Neural progenitor cell (in vitro differentiated cells): ENCODE measurements at places on chromosomes 2 and 18. TPM values are rescaled to one million over a fixed set of nuclear protein-coding genes. Genes with fewer than 3 reads are reported as not detected.

Gene CHRND
- total RNA-seq, result 0.19 TPM in 1 of 2 replicates, not detected in the other

Gene INO80D
- 8.1 and 11.3 TPM in 2 replicates for total RNA-seq

Gene TCF23
- total RNA-seq, result 0.03 TPM in 1 of 2 replicates, not detected in the other

Gene CYTIP
- 0.19 and 0.54 TPM in 2 replicates for total RNA-seq

DNA sequence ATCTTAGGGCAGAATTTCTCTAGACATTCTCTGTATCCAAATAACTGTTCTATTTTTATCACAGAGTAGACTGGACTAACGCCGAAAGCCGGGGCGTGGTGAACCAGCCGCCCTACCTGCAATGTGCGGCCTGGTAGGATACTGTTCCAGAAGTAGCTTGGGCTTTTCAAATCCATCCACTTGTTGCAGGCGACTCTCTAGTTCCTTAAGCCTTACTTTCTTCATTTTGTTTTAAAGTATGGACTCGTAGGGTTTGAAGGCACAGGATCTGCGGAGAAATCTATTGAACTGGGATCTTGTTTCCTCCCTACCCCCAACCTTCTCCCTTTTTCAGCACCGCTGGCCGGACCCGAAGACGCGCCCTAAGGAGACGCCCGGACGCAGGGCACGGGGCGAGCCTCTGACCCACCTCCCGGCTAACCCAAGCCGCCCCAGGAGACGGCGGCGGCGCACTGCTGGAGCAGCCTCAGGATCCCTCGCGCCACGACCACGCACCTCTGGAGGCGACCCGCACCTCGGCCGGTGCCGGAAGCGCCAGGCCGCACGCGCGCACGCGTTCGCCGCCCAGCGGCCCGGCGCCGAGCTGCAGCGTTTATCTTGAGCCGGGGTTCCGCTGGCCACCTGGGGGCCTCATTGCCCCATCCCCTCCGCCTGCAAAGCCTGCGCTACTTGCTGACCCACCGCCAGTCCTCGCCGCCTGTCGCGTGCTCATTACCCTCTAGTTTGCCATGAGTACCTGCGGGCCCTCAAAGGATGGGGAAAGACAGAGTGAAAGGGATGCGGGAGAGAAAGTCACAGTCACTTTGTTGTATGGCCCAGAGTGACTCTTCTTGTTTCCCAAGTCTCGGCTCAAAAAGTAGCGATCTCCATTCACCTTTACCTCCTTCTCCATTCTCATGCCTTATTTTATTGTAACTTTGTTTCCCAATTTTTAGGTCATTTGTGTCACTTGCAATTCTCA lies at the start of gene METTL5:
Gene METTL5, minus strand, starts transcription at position 533 of the 961 bp plus-strand sequence. Its CDS starts 308 bp downstream, at position 225.
- peak; percentile 93 for DNase-seq

- no peak for DNase-seq
Observed at GRCh38 chr2:218829868-218830451, 1.6 kb downstream of the PRKAG3 start.

DNA sequence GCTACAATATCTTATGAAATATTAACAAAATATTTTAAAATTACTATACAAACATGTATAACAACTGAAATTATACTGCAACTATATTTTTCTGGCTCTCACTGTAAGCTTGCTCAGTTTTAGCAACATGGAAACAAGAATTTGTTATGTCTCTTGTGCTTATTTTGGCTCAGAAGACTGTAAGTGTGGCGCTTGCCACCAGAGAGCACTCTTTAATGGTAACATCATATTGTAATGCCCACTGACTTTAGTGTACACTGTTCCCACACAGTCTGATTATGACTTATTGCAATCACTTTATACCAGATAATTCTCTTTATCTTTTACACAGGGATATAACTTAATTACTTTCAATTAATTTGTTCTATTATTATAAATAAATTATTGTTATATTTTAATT lies 1500.6 kb upstream of the TMEFF2 start:
- DNase-seq, result peak; percentile 31

DNA sequence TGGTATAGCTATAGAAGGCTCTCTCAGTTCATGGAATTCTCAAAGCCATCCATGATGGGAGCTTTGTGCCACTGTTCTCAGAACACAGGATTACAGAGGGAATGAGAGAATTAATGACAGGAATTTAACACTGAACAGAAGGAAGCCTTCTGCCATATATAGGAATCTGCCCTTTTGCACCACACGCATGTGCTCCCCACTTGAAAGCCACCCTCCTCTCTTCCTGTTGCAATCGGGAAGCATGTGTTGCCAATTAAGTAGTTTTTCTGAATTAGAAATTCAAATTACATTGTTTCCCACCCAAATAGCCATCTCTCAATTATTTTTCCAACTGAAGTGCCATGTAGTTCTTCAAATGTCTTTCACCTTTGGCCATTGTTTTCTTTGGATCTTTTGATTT lies 71.3 kb downstream of the C1D start:
- no peak for DNase-seq

DNA sequence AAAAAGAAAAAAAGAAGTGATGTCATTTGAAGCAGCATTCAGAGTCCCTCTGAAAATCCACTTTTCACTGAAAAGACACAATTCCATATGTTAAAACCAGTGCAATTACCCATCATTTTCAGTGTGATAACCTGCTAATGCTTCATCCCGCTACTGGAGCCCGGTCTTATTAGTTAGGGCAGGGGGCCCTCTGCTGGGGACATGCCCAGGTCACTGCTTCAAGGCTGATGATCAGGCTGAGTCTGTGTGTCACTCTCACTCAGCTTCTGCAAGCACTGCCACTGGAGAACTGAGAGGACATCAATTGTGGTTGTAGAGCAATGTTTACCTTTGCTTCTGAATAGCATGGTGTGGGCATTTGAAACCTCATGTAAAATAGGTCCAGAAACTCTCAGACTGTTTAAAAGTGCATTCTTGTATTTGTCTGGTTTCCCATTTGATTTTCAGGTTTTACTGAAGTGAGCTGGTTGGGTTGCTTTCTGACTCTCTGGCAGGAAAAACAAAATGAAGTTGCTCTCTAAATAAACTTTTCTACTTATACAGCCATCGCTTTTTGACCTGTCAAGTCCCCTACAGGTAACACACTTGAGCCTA lies 49.2 kb upstream of the NXPH2 start:
- peak; percentile 82 for DNase-seq

DNA sequence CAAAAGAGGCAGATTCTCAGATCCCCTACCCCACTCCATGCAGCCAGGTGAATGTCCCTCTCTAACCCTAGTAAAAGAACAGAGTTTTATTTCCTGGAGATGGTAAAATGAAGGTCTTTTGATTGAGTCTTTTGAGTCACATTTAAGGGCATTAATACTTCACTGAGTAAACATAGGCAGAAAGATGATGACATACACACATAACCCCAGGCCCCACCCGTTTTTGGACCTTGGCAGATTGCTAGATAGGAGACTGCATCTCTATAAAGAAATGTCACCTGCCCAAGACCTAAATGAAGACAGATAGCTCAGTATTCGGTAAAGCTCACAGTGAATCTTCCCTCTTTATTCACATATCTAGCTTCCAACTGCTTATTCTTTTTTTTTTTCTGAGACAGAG lies 28.3 kb upstream of the PEX13 start:
- DNase-seq, result no peak

GRCh38 chr2:45816272-45816671 lies 164.8 kb downstream of the PRKCE start:
- DNase-seq, result no peak

DNA sequence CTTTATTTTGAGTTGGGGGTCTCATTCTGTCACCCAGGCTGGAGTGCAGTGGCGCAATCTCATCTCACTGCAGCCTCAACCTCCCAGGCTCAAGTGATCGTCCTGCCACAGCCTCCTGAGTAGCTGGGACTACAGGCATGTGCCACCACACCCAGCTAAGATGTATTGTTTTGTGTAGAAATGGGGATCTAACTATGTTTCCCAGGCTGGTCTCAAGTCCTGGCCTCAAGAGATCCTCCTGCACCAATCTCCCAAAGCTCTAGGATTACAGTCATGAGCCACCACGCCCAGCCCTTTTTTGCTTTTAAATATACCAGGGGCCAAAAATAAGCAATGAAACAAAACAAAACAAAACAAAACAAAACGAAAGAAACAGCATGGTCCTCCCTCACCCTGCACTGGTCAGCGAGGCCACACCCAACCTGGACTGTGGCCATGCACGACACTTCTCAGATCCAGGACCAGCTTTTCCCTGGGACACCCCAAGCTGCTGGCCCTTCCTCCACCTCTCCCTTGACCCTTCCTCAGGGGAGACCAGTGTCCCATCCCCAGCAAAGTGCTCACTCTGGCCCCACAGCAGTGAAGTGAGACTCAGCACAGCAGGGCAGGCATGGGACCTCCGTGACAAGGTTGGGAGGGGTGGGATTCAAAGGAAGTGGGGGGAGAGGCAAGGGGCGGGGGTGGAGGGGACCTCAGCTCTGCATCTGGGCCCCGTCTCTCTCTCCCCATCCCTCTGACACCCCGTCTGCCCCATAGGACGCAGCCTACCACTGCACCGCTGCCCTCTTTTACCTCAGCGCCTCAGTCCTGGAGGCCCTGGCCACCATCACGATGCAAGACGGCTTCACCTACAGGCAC lies 23.5 kb downstream of the MAL start:
- no peak for DNase-seq

- DNase-seq, result no peak
Observed at GRCh38 chr18:48728204-48728833, 189.5 kb downstream of the CTIF start.

- DNase-seq, result no peak
Observed at GRCh38 chr2:102138331-102138730, 4.2 kb upstream of the IL1R1 start.

GRCh38 chr2:68203587-68203986 lies 45.9 kb downstream of the PNO1 start:
- DNase-seq, result no peak

- DNase-seq, result no peak
Observed at GRCh38 chr2:235860871-235861270, 307.3 kb downstream of the GBX2 start.
